ENCODE measurements at places on chromosomes 11 and 22. TPM values are rescaled to one million over a fixed set of nuclear protein-coding genes. Genes with fewer than 3 reads are reported as not detected.

The MAJIN gene
- not detected for total RNA-seq

The P4HA3 gene
- total RNA-seq, result 0.45 TPM

The KCNK4 gene
- not detected for total RNA-seq

The BLID gene
- total RNA-seq, result 9.3 TPM

The PRR14L gene
- total RNA-seq, result 53.1 TPM

The OR52N4 gene
- 0.85 TPM for total RNA-seq

The MAPK11 gene
- 20.4 TPM for total RNA-seq

The FADS1 gene
- 99.3 TPM for total RNA-seq

The SLC22A6 gene
- not detected for total RNA-seq

The NRIP3 gene
- 0.62 TPM for total RNA-seq

The VSIG10L2 gene
- not detected for total RNA-seq

The PLEKHB1 gene
- 370 TPM for total RNA-seq

The OR4X1 gene
- total RNA-seq, result not detected

The CASP1 gene
- total RNA-seq, result 31.9 TPM

The SESN3 gene
- total RNA-seq, result 205 TPM

The SDHAF2 gene
- 24.9 TPM for total RNA-seq
